Activated CD4-positive, alpha-beta T cell treated with anti-CD3 and anti-CD28 coated beads for 1 hour (primary cell): ENCODE measurements at places on chromosomes 2 and 18.

DNA sequence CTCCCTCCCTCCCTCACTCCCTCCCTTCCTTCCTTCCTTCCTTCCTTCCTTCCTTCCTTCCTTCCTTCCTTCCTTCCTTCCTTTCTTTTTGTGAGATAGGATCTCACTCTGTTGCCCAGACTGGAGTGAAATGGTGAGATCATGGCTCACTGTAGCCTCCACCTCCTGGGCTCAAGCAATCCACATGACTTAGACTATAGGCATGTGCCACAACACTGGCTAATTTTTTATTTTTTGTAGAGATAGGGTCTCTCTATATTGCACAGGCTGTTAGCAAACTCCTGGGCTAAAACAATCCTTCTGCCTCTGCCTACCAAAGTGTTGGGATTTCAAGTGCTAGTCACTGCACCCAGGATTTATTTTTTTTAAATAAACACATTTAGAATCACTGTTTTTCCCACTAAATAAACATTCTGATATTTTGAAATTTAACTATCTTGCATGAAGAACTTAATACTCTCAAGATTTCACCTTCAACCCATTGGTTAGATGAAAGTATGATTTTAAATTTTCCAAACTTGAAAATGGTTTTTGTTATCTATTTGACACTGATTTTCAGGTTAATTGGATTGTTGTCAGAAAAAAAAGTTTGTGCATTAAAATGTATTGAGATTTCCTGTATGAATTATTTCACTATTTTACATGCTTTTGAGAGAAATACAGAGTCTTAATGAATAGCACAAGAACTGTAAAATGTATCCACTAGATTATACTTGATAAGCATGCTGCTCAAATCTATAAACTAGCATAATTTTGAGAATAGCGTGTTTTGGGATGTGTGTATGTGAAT is 745.1 kb downstream of the TSN start:
- DNase-seq: no peak

DNA sequence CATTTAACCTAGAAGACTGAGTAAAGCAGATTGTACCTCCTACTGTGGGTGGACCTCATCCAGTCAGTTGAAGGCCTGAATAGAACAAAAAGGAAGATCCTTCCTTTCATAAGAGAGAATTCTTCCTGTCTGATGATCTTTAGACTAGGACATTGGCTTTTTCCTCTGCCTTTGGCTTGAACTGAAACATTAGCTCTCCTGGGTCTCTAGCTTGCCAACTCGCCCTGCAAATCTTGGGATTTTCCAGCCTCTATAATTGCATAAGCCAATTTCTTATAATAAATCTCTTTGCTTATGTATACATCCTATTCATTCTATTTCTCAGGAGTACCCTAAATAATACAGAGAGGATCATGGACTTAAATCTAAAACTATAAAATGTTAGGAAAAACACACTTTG is 6.2 kb upstream of the KDSR start:
- DNase-seq: no peak

DNA sequence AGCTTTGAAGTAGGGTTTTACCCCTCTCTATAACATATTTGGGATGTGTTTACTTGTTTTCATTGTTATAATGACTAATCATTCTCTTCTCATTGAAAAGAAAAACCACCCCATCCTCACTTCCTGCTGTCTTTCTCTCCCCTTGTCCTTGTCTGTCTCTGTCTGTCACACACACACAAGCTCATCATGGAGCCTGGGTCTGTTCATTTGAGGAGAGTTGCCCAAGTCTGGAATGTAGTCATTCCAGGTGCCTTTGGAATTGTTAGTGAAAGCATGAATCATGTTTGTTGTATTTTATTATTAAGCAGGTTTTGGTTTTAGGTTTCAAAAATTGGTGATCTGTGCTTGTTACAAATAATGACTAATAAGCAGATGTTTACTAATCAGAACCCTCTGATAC is 133.5 kb upstream of the IL1R2 start:
- DNase-seq: no peak

DNA sequence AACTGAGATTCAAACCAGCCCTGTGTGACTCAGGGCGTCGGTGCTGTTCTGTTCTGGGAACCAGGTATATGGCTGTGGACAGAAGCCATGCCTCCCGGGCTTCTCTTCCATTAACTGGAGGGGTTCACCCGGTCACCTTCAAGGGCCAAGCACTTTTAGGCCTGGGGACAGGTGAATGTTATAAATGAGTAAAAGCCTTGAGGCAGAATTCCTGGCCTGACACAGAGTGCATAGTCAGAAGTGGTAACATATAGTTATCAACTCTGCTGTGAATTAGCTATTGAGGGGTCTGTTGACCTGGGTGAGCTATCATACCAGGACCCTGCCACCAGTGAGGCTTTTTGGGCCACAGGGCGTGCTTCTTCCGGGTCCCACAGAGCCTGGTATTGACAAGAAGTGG is 2.7 kb downstream of the FHOD3 start:
- no peak for DNase-seq

DNA sequence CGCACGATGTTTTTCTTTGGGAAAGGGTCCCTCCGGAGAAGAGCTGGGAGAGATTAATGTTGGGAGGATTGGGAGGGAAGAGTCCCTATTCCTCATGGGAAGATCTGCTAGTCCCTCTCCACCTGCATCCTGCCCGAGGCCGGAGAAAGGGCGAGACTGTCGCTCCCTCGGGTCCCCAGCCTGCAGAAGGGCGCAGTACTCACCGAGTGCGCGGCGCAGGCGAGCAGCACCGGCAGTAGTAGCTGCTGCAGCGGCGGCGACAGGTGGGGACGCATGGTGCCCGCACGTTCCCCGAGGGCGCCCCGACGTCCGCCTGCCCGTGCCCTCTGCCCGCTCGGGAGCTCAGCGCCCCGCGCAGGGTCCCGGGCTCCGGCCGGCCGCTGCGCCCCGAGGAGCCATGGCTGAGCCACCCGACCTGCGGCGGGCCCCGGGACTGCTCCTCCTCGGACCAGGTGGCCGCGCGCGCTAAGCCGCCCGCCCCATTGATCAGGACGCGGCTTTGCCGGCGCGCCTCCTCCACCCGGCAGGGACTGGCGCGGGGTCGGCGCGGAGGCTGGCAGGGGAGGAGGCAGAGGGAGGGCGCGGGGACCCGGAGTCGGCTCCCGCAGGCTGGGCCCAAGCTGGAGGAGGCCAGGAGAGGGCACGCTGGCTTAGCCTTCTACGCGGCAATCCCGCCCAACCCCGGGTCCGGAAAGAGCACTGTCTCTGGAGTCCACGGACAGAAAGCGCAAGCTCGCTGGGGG is at the start of gene SCTR:
TSS of gene SCTR (minus strand) at position 532 of the 743 bp plus-strand sequence. CDS start at position 275, 257 bp downstream.
- DNase-seq: no peak

DNA sequence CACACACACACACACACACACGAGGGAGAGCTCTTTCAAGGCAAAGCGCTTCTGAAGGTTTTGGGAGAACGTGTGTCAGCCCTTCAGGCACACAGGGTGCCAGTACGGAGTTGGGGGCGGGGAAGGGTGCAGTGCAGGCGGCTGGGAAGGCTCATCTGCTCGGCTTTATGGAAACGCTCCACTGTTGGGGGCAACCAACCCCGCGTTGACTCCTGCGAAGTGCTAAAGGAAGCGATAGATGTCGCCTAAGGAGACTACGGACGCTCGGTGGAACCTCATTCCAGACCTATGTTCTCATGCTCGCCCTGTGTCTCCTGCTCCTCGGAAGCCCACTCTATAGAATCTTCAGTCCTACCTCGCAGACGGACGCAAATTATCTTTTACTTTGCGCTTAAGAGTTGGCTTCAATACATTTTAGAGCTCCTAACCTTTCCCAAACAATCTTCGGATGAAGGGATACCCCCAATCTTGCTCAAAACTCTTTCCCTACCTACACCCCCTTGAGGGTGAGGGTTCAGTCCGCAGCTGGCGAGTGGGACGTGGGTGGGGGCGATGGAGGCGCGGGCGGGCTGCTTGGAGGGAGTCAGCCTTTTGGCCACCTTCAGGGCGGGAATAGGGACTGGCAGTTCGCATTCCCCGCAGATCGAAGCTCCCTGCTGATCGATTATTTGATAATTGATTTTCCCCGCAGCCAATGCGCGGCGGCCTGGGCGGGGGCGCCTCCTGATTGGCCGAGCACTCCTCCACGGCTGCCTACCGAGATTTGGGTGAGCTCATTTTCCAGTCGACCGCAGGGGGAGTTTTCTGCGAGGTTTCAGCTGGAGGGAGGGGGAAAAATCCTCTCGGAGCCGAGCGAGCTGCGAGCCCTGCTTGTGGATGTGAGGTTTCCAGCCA is 1.9 kb upstream of the MEIS1 start:
- DNase-seq: no peak

DNA sequence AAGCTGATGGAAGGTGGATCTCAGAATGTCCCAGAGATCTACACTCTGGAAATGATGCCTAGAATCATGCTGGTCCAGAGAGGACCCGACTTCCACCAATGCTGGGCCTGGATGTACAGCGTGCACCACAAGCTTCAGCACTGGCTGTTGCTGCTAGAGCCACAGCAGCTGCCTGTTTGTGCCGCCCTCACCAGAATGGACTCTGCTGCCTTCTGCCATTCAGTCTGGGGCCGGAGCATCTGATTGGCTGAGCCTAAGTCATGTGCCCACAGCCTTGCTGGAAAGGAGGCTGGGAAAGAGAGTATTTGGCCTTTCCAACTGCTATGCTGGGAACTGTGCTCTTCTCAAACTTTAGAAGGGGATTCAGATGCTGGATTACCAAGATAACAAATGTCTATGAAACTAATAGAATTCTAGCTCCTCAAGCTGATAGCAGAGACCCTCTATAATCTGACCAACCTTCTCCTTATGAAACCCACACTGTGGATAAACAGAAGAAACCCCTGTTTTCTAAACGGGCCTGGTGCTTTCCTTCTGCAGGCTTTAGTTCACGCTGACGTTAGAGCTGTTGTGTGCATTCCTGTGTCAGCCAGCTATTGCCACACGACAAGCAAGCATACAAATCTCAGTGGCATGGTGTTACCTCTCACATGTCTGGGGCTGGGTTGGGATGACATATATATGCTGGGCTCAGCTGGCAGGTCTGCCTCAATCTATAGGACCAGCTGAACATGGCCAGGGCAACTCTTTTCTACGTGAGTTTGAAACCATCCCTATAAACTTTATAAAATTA is 4.1 kb upstream of the LOXHD1 start:
- DNase-seq: no peak

DNA sequence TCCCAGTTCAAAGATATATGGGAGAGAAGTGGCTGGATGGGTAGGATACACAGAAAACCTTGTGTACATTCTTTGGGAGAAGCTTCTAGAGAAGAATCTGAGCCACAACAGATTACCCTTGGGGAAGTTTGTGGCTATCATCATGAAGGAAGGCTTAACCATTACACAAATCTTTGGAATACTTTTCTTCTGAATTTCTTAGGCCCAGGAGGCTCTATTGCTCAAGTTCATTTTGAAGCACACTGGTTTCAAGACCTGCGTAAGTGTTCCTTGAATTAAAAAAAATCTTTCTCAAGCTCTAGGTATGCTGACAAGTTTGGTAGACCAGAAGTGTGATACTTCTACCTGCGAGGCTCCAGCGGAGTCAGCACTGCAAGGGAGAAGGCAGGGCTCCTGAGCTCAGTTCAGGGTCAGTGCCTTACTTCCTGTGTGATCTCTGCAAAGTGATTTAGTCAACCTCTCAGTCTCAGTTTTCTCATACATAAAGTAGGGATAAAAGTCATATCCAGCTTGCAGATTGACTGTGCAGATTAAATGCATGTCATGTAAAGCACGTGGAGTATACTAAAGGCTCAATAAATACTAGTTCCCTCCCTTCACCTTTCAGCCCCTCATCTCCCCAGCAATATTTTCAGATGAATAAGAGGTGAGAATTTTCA is 438.6 kb downstream of the DLGAP1 start:
- DNase-seq: no peak

DNA sequence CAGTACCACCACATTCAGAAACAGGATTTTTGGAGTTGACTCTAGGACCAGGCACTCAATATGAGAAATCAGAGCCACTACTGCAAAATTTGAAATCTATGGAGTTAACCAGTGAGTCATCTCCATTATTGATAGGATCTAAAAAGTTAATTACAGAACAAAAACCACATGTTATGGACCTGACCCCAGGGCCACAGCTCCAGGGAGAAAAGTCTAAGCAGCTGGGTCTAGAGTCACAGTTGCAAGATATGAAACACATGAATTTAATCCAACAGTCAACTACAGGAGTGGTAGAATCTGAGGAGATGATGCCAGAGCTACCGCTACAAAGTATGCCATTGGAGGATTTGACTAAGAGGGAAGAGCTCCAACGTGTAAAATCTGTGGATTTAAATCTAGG is 13.4 kb upstream of the ZNF512 start:
- no peak for DNase-seq

DNA sequence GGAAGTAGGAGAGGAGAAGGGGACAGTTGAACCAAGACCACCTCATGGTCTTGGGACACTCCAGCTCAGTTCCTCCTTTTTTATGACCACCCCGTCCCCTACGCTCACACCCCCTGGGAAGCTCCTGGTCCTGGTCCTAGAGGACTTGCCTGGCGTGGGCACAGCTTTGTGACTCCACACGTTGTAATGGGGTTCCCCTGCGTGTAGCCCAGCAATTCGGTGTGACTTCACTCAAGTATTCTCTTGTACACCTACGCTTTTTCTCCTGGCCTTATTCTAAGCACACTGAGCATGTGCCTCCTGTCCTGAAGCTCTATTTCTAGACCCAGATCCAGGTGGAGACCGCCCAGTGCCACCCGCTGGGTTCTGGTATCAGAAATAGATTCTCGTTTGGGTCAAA is 36.1 kb upstream of the B3GNT7 start:
- no peak for DNase-seq

DNA sequence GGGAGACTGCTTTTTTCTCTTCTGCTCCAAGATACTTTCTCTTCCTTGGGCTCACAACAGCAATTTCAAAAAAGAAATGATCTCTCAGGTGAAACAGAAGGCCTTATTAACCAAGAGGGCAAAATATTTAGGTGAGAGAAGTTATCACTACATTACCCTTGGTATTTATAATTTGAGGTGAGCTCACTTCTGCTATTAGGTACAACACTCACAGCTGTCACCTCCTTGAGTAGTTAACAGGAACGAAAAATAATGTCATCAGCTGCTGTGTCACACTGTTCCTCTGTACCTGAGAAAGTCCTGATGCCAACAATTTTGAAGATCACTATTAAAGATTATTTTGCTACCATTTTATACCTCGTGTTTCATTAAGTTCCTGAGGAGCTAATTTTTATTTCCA is 205.0 kb downstream of the DLGAP1 start:
- no peak for DNase-seq

- DNase-seq: no peak
Measured at GRCh38 chr2:3759331-3759730, 56.0 kb downstream of the DCDC2C start.

- no peak for DNase-seq
Measured at GRCh38 chr2:46486436-46486835, 7.1 kb downstream of the TMEM247 start.
